NCI-H1092 treated with DMSO at 0.1 percent for 48 hours (cell line): ENCODE measurements at places on chromosomes 16 and 17.

DNA sequence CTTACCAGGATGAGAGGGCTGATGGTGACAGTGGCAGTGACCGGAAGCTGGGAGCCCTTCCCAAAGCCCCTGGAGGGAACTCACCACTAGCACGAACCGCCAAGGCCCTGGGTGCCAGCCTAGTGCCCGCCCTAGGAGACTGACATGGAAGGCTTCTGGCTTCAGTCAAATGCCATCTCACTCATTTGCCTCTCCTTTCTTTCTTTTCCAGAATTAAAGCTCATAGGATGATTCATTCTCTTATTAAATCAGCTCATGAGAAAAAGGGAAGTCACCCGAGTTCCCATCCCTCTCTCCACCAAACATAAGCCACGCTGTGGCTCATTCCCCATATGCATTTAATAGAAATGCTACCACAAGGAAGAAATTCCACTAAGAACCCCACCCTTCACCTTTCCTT, 12.1 kb downstream of the CUEDC1 start:
- DNase-seq: no peak

- DNase-seq: no peak
These were observed 13.1 kb upstream of the RBFOX1 start for GRCh38 chr16:7319514-7319913.

DNA sequence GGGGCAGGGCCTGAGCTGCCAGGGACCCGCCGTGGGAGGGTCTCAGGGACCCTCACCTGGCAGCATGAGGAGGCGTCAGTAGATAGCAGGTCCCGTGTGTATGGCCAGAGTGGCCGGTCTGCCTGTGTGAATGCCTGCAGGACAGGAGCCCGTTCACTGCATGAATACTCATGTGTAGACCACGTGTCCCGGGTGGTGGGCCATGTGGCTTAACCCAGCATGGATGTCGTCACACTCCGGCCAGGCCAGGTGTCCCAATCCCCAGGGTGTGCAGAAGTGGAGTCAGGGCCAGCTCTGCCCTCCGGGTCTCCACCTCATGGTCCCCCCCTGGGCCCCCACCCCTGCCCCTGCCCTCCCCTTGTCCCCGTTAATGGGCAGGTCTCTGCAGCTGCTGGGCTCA, 53.7 kb downstream of the BAHCC1 start:
- no peak for DNase-seq

DNA sequence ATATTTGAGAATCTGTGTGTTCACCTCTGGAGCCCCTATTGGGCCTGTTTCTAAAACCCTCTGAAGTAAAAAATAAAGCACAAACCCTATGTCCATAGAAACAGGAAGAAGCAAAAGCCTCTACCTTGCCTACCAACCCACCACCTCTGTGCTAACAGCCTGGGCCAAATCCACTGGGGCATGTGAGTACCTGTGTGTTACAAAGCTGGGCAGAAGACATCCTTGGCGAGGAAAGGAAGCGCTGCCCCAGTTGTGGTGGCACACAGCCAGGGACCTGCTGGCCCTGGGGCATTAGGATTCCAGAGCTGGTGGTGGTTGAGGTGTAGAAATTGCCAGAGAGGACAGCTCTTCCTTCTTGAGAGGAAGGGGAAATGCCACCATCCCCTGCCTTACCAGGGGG, 30.0 kb downstream of the MYO18A start:
- DNase-seq: no peak

DNA sequence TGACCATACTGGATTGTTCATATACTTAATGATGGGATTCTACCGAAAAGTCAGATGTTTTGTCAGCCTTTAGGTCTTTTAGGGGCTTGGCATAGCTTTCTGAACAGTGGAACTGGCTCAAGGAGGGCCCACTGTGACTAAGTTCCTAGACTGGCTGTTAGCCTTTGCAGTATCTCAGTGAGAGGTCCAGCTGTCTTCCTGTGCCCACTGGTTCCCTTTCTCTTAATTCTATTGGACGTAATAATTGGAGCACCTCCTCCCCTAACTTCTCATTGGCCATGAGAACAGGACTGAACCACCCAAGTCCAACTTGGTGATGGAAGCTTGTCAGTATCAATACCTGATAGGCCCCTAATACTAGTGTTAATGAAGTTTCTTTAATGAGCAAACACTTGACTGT, 13.5 kb downstream of the KPNA2 start:
- no peak for DNase-seq

DNA sequence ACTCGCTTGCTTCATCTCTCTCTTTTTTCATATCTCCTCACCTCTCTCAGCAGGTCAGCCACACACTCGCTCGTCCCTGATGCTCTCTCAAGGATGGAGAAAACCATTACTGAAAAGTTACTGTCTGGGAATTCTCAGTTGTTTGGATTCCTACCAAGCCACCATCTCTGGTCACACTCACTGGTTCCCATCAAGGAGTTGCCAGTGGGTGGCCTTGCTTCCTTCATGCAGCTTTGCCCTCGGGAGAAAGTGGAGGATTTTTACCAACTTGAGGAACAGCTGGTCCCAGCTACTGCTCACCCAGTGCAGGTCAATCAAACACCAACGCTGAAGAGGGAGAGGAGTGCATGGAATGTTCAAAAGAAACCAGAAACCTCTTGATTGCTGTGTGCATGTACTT, 25.3 kb downstream of the MEOX1 start:
- no peak for DNase-seq

- no peak for DNase-seq
These were observed 15.3 kb downstream of the MNT start for GRCh38 chr17:2385240-2386210.

GRCh38 chr17:16287563-16288027, 65.7 kb downstream of the CENPV start:
- DNase-seq: no peak

DNA sequence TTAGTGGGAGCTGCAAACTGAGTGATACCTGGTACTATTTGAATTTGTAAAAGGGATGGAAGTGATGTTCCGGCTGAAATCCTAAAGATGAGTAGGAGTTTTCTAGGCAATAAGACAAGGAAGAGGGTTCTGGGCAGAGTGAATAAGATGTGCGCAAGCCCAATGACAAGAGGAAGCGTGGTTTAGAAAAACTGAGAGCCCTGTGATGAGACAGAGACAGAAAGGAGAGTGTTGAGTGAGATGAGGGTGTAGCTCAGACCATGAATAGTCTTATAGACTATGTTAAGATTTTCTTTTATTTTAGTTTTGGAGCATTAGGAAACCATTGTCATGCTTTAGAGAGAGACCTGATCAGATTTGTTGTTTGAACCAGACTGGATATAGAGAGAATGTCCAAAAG, 50.2 kb downstream of the COX10 start:
- DNase-seq: no peak

GRCh38 chr17:48160177-48161081, 52.9 kb downstream of the SNX11 start:
- peak; percentile 95 for DNase-seq

- DNase-seq: peak; percentile 85
These were observed 968 bp upstream of the PRKAR1A start for GRCh38 chr17:68511254-68511670.

GRCh38 chr17:7823581-7824001, 10.4 kb upstream of the KDM6B start:
- no peak for DNase-seq

DNA sequence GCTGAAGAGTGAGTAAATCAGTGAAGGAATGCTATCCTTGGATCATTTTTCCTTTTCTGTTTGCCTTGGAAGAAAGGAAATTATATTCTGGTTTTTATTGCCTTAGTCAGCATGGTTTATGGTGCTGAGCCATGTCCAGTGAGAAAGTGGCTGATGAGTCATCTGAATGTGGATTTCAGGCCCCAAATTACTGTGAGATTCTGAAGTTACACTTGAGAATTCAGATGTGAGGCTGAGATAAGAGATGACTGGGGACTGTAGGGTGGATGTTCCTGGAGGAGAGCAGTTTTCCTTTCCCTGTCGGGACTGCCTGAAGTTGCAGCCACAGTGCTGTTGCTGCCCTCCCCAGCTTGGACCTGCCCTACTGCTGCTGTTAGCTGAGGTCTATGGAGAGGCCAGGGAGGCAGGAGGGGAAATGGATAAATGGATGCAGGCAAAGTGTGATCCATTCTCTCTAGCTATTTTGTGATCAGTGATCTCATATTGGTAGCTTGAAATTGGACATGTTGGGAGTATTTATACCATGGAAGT, 4.2 kb upstream of the MAP3K14 start:
- DNase-seq: no peak

DNA sequence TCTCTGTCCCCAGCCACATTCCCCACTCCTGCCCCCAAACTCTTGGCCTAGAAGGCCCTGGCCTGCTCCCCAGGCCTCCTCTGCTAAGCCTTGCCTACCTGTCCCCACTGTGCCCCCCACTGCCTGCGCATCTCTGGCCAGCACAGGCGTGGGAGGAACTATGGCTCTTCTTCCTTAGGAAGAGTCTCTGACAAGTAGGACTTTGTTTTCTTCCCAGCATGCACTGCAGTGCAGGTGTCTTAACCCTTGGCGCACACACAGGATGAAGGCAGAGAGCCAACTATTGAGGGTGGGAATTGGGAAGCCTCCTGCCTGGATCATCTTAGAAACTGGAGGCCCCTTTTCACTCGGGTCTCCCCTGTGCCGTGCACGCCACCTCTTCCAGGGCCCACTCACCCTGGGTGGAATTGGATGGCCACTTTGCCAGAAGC, 3.6 kb downstream of the AMDHD2 start:
- no peak for DNase-seq

DNA sequence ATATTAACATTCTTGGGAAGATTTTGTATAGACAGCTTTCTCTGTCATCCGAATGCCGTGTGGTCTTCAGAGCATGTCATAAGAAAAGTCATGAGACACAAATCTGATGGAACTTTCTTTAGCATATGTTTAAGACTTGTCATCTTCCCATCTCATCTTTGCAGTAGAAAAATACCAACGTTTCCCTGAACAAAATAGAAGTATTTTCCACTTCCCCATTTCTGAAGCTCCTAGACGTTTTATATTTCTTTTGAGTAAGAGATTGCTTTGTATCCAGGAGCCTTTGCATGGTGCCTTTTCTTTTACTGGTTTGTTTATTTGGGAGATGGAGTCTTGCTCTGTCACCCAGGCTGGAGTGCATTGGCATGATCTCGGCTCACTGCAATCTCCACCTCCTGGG, 235.1 kb downstream of the PRKCA start:
- no peak for DNase-seq

GRCh38 chr17:47304186-47304585, 19.6 kb upstream of the EFCAB13 start:
- DNase-seq: no peak

- DNase-seq: peak; percentile 27
These were observed 29.7 kb downstream of the DCAKD start for GRCh38 chr17:45021607-45022287.

DNA sequence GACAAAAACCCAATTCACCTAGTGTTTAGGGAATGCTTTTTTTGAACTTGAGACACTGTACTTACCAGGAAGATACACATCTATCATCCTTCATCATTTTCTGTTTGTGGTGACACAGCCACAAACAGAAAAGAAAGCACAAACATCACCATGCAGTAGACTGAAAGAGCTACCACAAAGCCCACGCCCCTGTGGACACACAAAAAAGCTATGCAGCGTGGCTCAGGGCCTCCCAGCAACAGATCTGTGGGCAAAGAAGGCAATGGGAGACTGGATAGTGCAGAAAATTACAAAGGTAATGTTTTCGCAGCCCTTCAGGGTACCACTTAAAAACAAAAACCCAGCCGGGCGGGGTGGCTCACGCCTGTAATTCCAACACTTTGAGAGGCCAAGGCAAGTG, 9.6 kb downstream of the COTL1 start:
- no peak for DNase-seq

DNA sequence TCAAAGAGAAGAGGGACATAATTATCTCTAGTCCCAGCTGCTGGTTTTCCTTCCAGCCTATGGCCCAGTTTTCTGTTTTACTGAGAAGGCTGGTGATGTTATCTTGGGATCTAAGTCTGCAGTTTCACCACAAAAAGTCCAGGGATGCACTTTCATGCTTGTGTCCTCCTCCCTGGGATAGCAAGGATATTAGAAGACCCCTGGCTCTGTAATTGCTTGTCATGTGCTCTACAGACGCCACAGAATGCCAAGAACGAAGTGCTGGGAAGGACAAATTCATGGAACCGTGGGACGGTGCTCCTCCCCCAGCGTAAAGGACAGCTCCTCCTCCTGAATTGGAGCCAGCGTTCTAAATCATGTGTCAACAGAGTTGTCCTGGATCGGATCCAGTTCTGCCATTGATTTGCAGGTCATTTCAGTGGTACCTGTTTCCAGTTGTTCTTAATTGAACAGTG, 8.6 kb downstream of the MAPT start:
- DNase-seq: peak; percentile 89

- no peak for DNase-seq
These were observed 3.1 kb upstream of the LIMD2 start for GRCh38 chr17:63703029-63703428.

- DNase-seq: no peak
These were observed 3.9 kb downstream of the TRPV3 start for GRCh38 chr17:3553419-3554401.

GRCh38 chr17:42404326-42405055, 16.2 kb upstream of the STAT3 start:
- DNase-seq: no peak

- DNase-seq: no peak
These were observed 30.2 kb upstream of the FAAP100 start for GRCh38 chr17:81582341-81582740.

- DNase-seq: no peak
These were observed 6.5 kb downstream of the CACNA1H start for GRCh38 chr16:1159325-1159972.

GRCh38 chr16:76276745-76277438, at the start of gene CNTNAP4:
Gene CNTNAP4 (plus strand): TSS chr16:76277401. CDS start chr16:76277663, 262 bp downstream.
- DNase-seq: peak; percentile 17

GRCh38 chr16:84496991-84497390, 7.5 kb downstream of the MEAK7 start:
- DNase-seq: no peak

GRCh38 chr16:87459027-87459426, 33.8 kb downstream of the ZCCHC14 start:
- DNase-seq: no peak

DNA sequence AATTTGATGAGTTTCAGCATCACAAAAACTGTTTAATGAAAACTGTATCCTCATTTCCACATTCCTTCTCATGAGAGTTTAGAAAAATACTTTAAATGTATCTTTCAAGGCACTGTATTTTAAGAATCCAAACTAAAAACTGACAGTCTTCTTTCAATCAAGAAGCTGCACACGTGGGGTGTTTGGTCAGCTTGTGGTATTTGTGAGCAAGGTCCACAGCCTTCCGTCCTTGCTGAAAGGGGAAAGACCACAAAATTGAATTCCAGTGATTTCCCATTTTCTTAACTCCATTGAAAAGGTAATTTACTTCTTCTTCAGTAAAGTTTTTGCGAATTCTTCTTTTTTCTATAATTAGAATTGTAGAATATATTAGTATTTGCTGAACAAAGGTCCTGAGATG, 3.4 kb upstream of the DYNC1LI2 start:
- no peak for DNase-seq

- no peak for DNase-seq
These were observed 212.2 kb downstream of the AATF start for GRCh38 chr17:37160944-37161343.

- DNase-seq: no peak
These were observed at the start of gene MT1E for GRCh38 chr16:56625140-56625942. Gene MT1E (plus strand): TSS chr16:56625781. CDS start chr16:56625852, 71 bp downstream.
